ENCODE measurements at places on chromosomes 1 and 21.

- H3K4me3 ChIP-seq, result no peak overlapping the region
- H3K4me1 ChIP-seq, result peaks cover 15% of the 10 kb centered on the region
- H3K36me3 ChIP-seq, result peaks cover 13% of the 10 kb centered on the region
These were observed 16.4 kb downstream of the PLEKHM2 start for GRCh38 chr1:15700508-15700907.

DNA sequence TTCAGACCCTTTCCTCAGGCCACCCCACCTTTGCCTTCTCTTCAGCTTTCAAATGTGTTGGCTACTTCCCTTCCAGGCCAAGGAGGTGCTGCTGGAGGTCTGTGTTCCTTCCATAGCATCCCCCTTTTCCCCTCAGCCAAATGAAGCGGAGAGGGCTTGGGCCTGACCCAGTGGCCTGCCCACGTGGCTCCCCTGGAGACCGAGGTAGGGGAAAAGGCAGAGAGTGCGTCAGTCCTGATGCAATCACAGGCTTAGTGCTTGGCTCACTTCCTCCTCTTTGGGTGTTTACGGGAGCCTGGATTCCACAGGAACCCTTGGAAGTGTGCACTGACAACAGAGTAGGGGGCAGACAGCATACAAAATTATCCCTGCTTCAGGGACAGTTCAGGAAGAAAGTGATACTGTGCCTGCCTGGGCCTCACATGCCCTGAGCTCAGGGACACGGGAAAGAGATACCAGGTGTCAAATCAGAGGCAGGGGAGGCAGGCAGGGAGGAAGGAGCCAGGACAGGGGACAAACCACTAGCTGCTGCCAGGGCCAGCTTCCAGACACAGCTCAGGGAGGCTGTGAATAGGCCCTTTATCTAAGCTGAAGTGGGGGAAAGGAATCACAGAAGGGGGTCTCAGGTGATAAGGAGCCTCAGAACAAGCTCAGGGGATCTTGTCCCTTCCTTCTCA, 16.6 kb upstream of the PTP4A2 start:
- H3K36me3 ChIP-seq, result no peaks in the 10 kb centered on the region
- H3K4me3 ChIP-seq, result peak overlapping the region; percentile 67
- DNase-seq, result peak; percentile 99
- peak overlapping the region; percentile 96 for H3K27ac ChIP-seq
- H3K4me1 ChIP-seq, result peaks cover 15% of the 10 kb centered on the region

GRCh38 chr1:226436855-226437491, 29.1 kb upstream of the PARP1 start:
- no peak for DNase-seq
- peaks cover 53% of the 10 kb centered on the region for H3K27me3 ChIP-seq
- no peak overlapping the region for H3K4me3 ChIP-seq
- H3K27ac ChIP-seq, result no peak overlapping the region

DNA sequence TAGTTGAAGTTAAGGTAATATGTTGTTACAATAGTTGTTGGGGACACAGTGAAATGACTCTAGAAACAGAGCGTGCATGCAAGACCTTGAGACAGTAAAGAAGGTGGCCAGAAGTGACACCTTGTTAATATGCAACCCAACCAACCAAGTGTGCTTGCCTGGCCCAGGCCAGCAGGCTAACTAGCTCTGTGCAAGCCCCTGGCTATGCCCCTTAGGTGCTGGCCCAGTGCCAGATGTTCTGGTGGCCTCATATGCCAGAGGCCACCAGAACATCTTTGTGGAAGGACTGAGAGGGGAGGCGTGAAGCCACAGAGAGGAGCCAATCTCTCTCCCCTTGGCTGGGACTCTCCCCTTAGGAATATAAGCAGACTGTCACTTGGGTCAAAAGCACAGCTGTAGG, 111.2 kb upstream of the JUN start:
- H3K4me1 ChIP-seq, result peaks cover 7% of the 10 kb centered on the region
- no peaks in the 10 kb centered on the region for H3K27me3 ChIP-seq
- H3K36me3 ChIP-seq, result no peaks in the 10 kb centered on the region
- no peak overlapping the region for H3K4me3 ChIP-seq
- H3K27ac ChIP-seq, result no peak overlapping the region

DNA sequence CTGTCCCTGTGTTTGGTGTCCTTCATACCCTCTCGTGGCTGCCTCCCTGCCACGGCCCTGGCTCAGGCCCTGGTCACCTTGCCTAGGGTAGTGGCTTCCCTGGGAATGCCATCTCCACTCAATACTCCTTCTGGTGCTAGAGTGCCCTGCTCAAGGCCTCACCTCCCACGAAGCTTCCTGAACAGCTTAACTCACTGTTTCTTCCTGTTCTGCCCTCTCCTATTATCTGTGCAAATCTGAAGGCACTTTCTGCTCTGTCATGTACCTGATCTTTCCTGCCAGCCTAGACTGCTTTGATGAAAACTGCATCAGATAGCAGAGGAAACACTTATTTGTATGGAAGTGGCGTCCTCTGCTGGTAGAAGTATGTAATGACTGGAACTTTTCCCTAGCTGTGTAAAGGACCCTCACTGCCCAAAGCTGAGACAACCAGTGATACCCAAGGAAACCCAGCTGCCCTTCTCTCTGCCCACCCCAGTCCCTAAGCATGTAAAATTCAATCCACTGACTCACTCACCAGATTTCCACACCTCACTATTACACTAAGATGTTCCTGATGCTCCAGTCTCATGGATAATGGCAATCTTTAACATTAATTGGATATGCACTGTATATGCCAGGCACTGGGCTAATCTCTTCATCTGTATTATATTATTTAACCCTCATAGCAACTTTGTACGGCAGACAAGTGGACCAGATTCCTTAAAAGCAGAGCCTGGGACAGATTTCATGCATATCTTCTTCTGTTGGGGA, 36.2 kb upstream of the BTG2 start:
- no peak overlapping the region for H3K4me3 ChIP-seq
- H3K4me1 ChIP-seq, result peaks cover 17% of the 10 kb centered on the region
- H3K27me3 ChIP-seq, result peaks cover 4% of the 10 kb centered on the region
- no peaks in the 10 kb centered on the region for H3K36me3 ChIP-seq

DNA sequence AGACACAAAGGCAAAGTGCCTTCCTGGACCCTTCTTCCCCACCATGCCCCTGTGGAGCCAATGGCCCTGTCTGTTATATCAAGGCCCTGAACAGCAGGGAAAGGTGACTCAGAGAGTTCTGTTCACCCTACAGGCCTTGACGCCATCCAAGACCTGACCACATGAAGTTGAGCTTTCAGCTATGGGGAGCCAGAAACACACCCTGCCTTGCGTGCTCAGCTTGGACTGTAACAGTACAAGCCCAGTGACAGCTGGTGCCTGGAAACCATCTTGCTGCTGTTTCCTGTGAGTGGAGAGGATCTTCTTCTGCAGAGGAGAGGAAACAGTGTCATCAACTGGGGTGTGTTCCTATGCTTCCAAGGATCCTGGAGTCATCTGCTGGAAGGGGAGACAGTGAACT, 165.0 kb upstream of the IRF2BP2 start:
- peaks cover 36% of the 10 kb centered on the region for H3K27me3 ChIP-seq
- no peak overlapping the region for H3K4me3 ChIP-seq
- H3K36me3 ChIP-seq, result no peaks in the 10 kb centered on the region
- peaks cover 10% of the 10 kb centered on the region for H3K4me1 ChIP-seq
- no peak overlapping the region for H3K27ac ChIP-seq

DNA sequence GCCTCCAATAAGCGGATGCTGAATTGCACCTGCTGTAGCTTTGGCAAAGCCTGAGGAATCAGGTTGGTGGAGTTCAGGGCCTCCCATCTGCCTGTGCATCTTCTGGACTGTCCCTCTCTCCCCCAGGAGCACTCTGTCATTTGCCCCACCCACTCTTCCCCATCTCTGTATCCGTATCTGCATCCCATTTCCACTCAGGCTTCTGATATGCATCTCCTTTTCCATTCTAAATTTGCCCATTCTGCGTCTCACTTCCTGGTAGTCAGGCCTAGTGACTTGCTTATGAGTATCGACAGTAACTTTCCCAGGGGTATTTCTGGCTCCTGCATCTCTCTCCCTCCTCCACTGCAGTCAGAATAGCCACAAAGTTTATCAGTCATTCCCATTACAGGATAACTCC, 15.6 kb downstream of the MR1 start:
- H3K4me3 ChIP-seq, result no peak overlapping the region
- H3K27me3 ChIP-seq, result peaks cover 3% of the 10 kb centered on the region
- no peak for DNase-seq
- H3K36me3 ChIP-seq, result no peaks in the 10 kb centered on the region
- H3K4me1 ChIP-seq, result peaks cover 4% of the 10 kb centered on the region

- no peak overlapping the region for H3K4me3 ChIP-seq
- no peaks in the 10 kb centered on the region for H3K27me3 ChIP-seq
- H3K27ac ChIP-seq, result peak overlapping the region; percentile 36
- H3K36me3 ChIP-seq, result no peaks in the 10 kb centered on the region
- peaks cover 2% of the 10 kb centered on the region for H3K4me1 ChIP-seq
- DNase-seq, result peak; percentile 15
These were observed 77.7 kb downstream of the CC2D1B start for GRCh38 chr1:52288286-52288685.

DNA sequence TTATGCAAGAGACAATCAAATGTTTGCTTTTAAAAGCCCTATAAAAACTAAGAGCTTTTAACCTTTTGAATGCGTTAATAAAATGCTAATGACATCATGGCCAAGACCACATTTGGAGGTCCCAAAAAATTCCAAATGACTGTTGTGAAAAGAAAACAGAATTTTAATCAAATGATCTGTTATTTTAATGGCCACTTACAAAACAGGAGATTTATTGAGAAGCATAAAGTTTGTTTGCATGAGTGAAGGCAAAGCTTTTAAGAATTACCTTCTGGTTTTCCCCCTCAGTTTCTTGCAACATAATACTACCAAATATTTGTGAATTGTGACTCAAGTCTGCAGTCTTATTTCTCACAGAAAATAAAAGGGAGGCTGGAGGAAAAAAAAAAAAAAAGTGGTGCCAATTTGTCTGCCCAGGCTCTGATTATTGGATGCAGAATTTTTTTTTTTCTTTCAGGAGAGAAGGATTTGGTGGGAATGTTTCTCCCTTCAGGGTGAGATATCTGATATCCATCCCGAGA, 60.7 kb downstream of the GORAB start:
- no peak for DNase-seq
- H3K36me3 ChIP-seq, result no peaks in the 10 kb centered on the region
- H3K27ac ChIP-seq, result no peak overlapping the region
- peaks cover 3% of the 10 kb centered on the region for H3K27me3 ChIP-seq
- no peaks in the 10 kb centered on the region for H3K4me1 ChIP-seq
- peak overlapping the region; percentile 75 for H3K4me3 ChIP-seq

GRCh38 chr1:170583186-170583585, 51.2 kb downstream of the GORAB start:
- H3K36me3 ChIP-seq, result no peaks in the 10 kb centered on the region
- no peak overlapping the region for H3K27ac ChIP-seq
- H3K4me1 ChIP-seq, result no peaks in the 10 kb centered on the region
- no peak overlapping the region for H3K4me3 ChIP-seq

GRCh38 chr21:41819236-41819855, 52.5 kb upstream of the RIPK4 start:
- H3K4me1 ChIP-seq, result peaks cover 5% of the 10 kb centered on the region
- peaks cover 69% of the 10 kb centered on the region for H3K36me3 ChIP-seq
- no peak overlapping the region for H3K27ac ChIP-seq
- H3K4me3 ChIP-seq, result no peak overlapping the region
- H3K27me3 ChIP-seq, result no peaks in the 10 kb centered on the region

DNA sequence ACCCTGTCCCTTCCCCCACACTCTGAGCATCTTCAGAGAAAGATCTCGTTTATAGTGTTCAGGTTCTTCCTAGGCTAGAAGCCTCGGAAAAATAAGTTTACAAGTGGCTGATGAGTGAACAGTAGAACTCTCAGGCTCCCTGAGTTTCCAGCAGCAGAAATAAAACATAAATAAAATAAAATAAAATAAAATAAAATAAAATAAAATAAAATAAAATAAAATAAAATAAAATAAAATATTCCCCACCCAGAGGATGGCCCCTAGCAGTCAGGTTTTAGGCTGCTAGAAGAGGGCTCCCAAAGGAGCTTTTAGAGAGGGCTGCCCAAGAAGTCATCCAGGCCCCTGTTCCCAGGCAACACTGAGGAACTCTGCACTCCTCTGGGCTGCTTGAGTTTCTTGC, 55.1 kb downstream of the KCNC4 start:
- no peak overlapping the region for H3K4me3 ChIP-seq
- no peak overlapping the region for H3K27ac ChIP-seq
- H3K4me1 ChIP-seq, result no peaks in the 10 kb centered on the region
- H3K27me3 ChIP-seq, result peaks cover 43% of the 10 kb centered on the region
- no peaks in the 10 kb centered on the region for H3K36me3 ChIP-seq
- DNase-seq, result no peak

- no peaks in the 10 kb centered on the region for H3K36me3 ChIP-seq
- H3K27ac ChIP-seq, result no peak overlapping the region
- DNase-seq, result no peak
- H3K4me3 ChIP-seq, result no peak overlapping the region
These were observed 6.9 kb downstream of the CD1B start for GRCh38 chr1:158324395-158324794.

DNA sequence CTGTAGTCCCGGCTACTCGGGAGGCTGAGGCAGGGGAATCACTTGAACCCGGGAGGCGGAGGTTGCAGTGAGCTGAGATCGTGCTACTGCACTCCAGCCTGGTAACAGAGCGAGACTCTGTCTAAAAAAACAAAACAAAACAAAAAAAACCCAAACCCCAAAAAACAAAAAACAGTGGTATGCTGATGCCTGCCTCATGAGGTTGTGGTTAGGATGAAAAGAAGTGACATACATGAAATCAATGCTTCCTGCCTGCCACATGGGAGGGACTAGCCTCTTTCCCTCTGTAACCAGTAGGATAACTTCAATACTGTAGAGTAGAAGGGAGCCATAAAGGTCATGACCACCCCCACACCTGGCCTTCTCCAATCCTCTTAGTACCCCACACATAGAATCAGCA, 55.2 kb downstream of the TENT5C start:
- DNase-seq, result no peak
- peaks cover 38% of the 10 kb centered on the region for H3K27me3 ChIP-seq
- H3K36me3 ChIP-seq, result no peaks in the 10 kb centered on the region
- no peak overlapping the region for H3K27ac ChIP-seq
- no peak overlapping the region for H3K4me3 ChIP-seq

DNA sequence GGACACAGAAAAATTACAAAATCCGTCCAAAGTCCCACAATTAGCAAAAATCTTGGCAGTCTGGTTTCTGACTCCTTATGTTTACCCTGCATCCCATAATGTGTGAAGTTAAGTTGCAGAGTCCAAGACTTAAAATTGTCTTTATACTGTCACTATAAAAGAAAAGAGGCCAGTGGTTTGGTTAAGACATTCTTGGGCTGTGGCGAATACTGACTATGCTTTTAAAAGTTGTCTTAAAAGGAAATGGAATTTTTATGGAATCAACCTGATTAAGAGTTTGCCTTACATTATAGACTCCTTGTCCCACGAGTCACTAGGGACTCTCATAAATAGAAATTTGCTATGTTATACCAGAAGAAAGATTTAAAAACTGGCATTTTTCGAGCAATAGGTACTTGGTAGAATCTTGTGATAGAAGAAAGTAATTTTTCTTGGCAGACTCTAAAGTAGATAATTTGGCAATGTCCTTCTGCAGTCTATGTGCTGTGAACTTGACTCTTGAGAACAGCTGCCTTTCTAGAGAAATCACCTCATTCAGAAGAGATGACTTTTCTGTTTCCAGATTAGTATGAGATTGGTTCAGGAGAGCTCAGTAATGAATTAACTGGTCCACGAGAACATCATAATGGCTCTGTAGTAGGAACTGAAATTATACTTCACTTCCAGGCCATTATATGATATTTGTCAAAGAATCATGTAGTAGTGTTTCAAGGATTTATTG, 31.8 kb downstream of the NTNG1 start:
- no peaks in the 10 kb centered on the region for H3K4me1 ChIP-seq
- no peak for DNase-seq
- H3K27ac ChIP-seq, result no peak overlapping the region
- no peaks in the 10 kb centered on the region for H3K36me3 ChIP-seq
- no peak overlapping the region for H3K4me3 ChIP-seq
